NCI-H69 (cell line): ENCODE measurements at places on chromosomes 3 and 15.

DNA sequence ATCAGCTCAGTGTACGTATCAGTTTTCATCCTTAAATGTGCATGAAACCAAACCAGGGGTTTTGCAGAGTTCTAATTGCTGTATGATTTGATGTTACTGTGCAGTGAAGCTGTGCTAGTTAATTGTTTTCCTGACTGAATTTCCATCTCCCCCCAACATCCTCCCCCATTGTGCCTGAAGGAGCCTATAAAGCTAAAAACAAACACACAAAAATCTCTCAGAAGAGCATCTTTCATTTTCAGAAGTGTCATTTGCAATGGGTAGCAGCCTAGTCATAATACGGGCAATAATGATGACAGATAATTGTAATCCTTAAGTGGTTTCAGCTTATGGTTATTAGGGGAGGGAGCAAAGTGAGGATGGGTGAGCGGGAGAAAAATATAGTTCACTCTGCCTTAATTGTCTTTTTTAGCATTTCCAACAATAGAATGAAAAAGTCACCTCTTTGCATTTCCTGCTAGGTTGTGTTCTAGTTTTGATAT is 207.9 kb upstream of the TBL1XR1 start:
- DNase-seq, result peak; percentile 51

DNA sequence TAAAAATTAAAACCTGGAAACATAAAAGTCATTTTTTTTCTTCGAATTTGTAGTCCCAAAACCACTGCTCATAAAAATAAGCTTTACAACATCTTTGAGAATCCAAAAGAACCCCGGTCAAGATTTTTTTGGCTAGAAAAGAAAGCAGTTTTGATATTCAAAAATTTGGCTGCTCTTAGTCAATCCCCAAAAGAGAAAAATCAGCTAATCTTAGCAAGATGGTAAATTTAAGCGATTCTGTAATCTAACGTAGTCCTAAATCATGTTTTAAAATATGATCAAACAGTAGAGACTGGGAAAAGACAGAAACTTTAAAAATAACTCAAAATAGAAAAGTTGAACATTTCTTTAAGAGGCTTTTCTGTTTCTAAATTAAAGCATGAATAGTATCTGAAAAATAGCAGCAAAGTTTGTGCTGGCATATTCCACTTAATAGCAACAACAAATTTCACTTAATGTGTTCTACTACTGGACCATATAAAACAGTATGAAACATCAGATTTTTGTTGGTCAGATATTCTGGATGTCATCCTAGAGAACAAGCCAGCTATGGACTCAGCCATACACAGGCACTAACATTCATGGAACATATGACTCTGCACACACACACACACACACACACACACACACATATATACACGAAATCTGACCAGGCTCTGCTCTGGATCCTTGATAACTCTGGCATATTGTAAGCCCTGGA is 19.1 kb upstream of the NR2F2 start:
- no peak for DNase-seq

DNA sequence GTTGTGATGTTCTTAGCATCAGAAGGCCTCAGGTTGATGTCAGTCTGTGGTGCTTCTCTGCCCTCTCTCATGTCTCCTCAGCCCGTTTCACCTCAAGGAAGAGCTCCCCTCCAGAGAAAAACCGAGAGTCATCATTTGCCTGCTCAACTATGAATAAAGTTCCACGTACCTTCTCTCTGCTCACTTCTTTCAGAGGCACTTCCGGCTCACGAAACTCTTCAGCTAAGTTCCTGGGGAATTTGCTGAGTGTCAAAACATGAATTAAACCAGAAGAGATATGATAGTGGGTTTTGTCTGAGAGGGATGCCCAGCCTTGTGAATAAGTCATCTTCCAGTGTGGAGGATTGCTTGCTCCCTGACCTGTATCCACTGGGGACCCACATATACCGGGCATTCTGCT is 37.7 kb downstream of the CCR4 start:
- no peak for DNase-seq

DNA sequence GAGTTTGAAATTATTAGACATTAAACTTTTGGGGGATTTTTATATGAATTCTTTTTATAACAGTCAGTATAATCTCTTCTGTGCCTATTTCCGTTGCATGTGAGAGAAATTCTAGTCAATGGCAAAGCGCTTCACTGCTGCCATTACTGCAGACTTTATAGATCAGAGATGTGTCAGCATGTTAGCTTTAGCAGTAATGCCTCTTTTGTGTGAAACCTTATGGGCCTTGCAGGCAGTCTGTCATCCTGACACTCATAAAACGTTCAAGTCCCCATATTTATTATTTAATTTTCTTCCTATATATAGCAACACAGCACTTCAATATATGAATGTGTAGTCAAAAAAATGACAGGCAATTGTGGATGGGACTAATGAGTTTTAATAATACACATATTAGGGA is 191.0 kb downstream of the NLGN1 start:
- DNase-seq, result peak; percentile 88

DNA sequence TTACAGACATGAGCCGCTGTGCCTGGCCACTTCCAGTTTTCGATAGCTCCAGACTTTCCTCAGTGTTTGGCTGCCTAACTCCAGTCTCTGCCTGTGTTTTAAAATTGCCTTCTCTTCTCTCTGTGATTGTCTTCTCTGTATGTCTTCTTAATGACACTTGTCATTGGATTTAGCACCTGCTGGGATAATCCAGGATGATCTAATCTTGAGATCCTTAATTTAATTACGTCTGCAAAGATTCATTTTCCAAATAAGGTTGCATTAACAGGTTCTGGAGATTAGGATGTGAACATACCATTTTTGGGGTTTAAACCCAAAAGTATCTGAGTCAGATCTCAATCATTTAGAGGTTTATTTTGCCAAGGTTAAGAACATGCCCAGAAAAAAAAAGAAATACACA is 222.2 kb upstream of the PDZRN3 start:
- DNase-seq, result no peak

GRCh38 chr3:172040981-172041963 is 1.9 kb downstream of the FNDC3B start:
- DNase-seq, result peak; percentile 35

- DNase-seq, result no peak
These were observed 67.9 kb upstream of the TNIK start for GRCh38 chr3:171528102-171528501.

GRCh38 chr3:34851137-34851536 is 788.2 kb upstream of the ARPP21 start:
- no peak for DNase-seq

GRCh38 chr3:115187149-115187757 is 40.2 kb upstream of the ZBTB20 start:
- DNase-seq, result no peak

DNA sequence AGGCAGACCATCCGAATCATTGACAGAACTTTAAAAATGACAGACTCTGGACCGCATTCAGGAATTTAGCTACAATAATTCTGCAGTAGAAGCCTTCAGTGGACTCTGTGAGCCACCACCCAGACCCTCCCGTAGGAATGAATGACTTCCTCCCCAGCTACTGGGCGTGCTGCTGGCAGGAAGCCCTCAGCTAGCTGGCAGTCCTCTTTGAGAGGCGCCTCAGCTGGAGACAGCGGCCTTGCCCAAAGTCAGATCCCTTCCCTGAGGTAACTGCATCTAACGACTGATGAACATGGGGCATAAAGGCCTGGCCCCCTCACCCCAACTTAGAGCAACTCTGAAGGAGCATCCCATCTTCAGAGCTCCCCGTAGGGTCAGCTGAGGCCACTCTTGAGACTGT is 25.8 kb downstream of the CRABP1 start:
- no peak for DNase-seq

- no peak for DNase-seq
These were observed 1.3 kb downstream of the SCAANT1 start for GRCh38 chr3:63910891-63911290.

- DNase-seq, result peak; percentile 31
These were observed 14.5 kb downstream of the NEK10 start for GRCh38 chr3:27354588-27355203.

DNA sequence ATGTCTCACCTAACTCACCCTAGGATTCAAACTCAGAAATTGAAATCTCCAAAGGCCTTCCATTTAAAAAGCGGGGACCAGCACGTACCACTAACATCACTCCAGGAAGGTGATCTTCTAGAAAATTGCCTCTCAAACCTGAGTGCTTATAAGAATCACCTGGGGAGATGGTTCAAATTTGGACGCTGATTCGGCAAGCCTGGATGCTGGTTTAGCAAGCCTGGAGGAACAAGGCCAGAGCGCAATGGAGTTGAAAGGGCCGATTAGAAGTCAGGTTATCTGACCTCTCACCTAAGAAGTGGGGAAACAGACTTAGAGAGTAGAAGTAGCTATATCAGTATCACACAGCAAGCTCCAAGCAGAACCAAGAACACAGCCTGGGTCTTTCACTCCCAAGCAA is 68.2 kb downstream of the SSUH2 start:
- no peak for DNase-seq

DNA sequence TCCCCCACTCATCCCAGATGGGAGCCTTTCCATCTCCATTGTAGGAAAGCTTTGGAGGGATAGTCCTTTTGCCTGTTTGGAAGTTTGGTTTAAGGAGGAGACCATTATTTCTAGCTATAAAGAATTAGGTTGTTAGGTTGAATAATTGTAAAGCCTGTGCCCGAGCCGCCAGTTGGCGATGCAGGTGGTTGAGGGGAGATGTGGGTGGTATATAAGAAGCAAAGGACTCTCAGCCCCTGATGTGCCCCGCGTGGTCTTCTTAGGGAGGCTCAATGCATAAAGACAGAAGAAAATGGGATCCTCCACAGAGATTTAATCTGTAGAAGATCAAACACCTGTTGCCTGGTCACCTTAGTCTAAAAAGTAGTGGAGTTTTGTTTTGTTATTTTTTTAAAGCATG is 55.7 kb downstream of the CHDH start:
- no peak for DNase-seq

GRCh38 chr3:104133630-104134029 is 1233.1 kb upstream of the ALCAM start:
- DNase-seq, result peak; percentile 61

DNA sequence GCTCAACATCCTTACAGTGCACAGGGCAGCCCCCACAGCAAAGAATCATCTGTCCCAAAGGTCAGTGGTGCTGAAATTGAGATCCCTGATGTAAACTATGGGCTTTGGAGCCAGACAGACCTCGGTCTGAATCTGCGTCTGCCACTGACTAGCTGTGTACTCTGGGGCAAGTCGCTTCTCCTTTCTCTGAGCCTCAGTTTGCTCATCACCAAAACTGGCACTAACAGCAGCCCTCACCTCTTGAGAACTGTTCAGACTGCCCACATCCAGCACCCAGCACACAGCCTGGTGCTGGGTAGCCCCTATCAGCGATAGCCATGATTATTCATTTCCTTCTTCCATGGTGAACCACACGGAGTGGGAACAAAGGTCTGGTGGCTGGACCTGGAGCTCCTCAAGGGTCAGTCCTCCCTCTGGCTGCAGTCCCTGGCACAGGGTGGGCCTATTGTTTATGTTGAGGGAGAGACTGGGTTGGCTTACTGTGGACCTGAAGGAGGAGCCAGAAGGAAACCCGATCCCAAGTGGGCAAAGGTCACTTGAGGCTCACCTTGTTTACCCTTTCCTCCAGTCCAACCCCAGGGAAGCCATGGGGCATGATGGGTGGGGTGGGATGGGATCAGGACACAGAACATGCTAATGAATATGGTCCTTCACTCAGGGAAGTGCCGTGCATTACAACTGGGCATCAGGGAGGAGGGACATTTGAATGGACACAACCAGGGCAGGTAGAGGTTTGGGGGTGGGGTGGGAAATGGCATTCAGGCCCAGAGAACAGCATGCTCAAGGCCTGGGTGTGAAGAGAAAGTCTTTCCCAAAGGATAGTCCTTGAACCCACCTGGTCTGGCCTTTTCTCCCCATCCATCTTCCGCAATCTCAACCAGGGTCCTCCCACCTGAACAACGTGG is 1.6 kb upstream of the PRKCD start:
- no peak for DNase-seq

DNA sequence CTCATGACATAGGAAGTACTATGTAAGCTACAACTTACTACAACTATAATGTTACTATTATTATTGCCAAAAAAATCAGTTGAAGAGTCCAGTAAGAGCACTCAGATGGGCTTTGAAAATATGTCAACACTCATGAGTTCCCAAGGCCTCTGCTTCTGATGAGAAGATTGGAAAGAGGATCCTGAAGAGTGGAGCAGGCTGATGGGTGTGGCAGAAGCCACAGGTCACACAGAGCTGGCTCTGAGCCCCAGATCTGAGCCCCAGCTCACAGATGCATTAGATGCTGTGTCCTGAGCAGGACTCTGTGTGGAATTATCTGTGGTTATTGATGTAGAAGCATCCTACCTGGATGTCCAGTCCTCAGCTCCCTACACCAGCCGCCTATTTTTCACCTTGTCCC is 65.6 kb downstream of the SPSB4 start:
- DNase-seq, result no peak

DNA sequence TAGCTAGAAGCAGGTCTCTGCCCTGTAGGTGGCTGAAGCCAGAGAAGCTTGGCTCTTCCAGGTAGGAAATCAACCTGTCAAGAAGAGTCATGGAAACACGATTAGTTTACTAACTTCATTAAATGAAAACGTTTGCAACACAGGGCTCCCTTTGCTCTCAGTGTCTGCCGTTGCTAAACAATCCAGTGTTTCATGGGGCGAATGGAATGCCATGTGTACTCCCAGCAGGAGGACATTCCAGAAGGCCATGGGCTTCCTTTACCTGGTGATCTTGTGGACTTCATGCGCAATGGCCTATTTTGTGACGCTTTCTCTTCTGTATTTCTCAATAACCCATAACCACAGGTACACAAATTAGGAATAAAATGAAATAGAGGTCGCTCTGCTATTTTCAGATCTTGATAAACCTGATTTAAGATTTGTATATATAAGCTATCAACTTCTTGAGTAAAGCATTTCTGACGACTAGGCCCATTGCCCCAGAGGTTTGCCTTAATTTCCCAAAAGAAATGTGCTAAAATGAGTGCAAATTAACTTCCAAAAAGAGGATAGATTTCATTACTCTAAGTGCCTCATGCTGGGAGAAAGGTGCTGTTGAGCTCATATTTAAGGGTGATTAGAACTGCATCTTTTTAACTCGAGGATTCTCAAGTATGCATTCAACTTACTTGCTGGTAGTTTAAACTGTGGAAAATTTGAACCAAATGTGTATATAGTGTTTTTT is 171.0 kb downstream of the EPHA3 start:
- DNase-seq, result no peak

- DNase-seq, result no peak
These were observed 8.4 kb upstream of the RPS17 start for GRCh38 chr15:82548700-82549099.

DNA sequence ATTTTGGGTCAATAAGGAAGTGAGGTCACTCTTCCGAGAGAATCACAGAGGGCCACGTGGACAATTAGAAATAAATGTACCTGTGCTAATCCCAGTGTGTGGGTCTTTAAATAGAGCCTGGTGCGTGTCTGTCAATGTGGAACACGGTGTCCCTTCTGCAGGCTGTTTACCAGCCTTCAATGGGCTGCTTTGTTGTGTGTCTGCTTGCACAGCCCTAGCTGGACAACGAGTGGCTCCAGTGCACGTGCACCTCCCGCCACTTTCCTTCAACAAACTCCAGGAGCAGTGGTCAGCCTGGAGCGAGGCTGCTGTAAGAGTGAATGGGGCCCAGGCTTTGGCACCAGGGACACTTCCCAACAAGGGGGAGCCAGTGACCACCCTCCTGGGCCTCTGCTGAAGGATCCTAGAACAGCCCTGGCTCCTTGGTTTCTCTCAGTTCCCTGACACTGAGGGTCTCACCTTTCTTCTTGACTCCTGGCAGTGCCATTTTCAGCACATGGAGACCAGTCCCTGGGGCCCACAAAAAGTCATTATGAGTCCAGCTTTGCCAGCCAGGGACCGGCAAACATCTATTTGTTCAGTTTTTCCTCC is 76.1 kb downstream of the ISG20 start:
- no peak for DNase-seq
